ENCODE measurements at places on chromosomes 13 and 19. TPM values are rescaled to one million over a fixed set of nuclear protein-coding genes. Genes with fewer than 3 reads are reported as not detected.
A peak's percentile ranks its signal among the peaks of the same experiment; 100 is the strongest.

GRCh38 chr19:43485951-43486350 lies 18.6 kb downstream of the PHLDB3 start:
- no peak for DNase-seq

- no peak for DNase-seq
Observed at GRCh38 chr19:46460981-46461380, 10.4 kb downstream of the PNMA8A start.

DNA sequence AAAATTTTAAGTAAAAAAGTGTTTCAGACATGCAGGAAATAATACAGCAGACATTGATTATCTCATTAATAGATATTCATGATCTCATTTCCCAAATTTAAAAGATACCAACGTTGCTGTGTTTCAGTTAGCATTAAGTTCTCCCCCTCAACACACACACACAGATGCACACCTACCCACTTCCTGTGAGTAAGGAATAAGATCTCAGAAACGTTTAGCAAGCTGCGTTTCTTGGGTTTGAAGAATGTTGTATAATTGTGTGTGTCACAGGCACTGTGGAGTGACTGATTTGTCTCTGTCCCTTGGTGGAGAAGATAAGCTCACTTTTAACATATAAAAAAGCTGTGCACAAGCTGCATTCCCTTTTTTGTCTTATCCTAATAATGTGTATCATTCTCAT lies 196.8 kb downstream of the PDS5B start:
- no peak for DNase-seq

- no peak for DNase-seq
Observed at GRCh38 chr19:15241259-15241910, 9.1 kb upstream of the EPHX3 start.

GJB6 gene
- total RNA-seq, result not detected

DNA sequence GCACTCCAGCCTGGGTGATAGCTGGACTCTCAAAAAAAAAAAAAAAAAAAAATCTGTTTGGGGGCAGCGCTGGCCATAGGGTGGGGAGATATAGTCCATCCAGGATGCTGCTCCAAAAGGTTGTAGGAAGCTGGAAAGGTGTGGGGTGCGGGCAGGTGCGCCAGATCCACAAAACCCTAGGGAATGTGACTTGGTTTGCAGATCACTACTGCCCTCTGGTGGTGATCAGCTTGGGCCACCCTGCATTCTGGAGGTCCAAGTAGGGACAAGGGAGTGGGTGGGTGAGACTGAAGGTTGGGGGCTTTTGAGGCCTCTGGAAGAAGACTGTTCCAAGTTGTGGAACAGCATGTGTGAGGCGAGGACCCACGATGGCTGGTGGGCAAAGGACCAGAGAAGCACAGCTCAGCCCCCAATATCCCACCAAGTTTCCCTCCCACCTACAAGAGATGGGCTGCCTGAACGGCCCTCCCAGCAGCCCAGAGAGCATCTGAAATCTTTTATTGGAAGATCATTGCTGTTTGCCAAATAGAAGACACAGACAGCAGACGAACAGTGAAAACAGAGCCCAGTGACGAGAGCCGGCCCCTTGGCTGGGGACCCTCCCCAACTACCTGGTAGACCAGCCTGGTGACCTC lies 10.4 kb upstream of the TYK2 start:
- DNase-seq, result no peak

- peak; percentile 85 for DNase-seq
Observed at GRCh38 chr19:45322744-45323281, at the start of gene CKM. TSS of gene CKM (minus strand) at chr19:45322875. CDS start at chr19:45319713, 3,162 bp downstream.

DNA sequence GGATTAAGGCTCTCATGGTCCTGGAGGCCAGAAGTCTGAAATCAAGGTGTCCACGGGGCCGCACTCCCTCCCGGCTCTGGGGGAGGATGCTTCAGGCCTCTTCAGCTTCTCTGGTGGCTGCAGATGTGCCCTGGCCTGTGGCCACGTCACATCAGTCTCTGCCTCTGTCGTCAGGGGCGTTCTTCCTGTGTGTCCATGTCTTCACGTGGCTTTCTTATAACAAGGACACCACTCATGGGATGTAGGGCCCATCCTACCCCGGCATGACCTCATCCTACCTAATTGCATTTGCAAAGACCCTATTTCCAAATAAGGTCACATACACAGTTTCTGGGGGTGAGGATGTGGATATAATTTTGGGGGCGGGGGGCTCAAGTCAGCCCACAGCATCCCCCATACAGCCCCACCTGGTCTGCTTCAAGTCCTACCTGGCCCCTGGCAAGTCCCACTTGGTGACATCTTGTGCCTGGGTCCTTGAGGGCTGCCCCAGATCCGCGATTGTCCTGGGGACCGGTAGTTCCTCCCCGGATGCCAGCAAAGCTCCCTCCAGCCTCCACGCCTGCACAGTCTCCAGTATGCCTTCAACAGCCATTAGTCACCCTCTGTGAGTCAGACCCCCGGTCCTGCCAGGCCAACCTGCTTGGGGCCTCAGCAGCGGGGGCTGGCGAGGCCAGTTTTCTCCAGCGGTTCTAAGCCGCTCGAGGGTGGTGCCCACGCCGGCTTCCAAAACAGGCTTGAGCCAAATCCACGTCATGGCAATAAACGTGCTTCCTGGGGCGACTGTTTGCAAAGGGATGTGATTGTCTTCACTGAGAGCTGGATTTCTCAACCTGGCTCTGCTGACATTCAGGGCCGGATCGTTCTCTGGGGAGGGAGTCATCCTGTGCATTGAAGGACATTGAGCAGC lies 32.2 kb downstream of the MYO9B start:
- DNase-seq, result peak; percentile 90

CYSLTR2 gene
- 3.4 TPM for total RNA-seq

HPN gene
- 4.9 TPM for total RNA-seq

DNA sequence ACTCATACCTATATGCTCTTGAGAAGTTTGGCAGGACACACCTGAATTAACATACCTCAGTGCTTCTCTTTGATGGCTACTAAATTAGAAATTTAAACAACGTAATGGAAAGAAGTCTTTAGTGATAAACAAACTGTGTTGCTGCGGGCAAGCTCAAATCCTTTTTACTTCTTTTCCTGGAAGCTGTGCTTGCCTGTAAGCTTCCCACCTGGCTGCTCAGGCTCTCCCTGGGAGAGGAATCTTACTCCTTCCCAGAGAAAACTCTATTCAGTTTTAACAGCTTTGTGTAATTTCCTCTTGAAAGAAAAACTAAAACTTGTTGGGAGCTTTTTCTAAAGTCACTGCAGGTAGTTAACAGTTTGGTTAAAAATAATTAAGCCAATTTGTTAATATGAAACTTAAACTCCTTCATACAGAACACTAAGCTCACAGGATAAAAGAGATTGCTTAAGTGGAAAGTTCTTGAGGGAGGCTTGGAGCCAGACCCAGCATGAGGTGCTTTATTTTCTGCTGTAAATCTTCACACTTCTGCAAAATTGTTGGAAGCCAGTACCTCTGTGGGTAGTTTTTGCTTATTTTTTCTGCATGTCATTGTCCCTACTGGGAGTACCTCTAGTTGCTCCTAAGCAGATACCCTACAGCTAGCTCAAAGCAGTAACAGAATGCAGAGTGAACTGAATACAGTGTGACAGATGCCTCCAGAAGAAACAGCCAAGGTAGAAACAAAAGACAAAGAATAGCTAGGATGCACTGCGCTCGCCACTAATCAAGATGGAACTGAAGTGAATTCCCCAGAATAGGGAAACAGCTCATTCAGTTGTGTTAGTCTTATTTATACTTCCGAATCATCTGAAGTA lies 1253.0 kb downstream of the PCDH17 start:
- no peak for DNase-seq

RGL3 gene
- total RNA-seq, result 5.8 TPM

DNA sequence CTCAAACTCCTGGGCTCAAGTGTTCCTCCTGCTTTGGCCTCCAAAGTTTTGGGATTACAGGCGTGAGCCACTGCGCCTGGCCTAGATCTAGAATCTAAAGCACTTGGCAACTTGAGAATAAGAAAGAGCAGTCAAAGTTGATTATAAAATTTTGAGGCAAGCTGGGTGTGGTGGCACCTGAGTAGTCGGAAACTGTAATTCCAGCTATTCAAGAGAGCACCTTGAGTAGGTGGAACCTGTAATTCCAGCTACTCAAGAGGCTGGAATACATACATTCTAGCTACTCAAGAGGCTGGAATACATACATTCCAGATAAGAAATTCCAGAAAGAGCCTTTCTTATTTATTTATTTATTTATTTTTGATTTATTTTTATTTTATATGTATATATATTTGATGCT lies 8.3 kb upstream of the NAA16 start:
- DNase-seq, result no peak

- peak; percentile 84 for DNase-seq
Observed at GRCh38 chr13:98482476-98483444, 94.1 kb downstream of the STK24 start.

DNA sequence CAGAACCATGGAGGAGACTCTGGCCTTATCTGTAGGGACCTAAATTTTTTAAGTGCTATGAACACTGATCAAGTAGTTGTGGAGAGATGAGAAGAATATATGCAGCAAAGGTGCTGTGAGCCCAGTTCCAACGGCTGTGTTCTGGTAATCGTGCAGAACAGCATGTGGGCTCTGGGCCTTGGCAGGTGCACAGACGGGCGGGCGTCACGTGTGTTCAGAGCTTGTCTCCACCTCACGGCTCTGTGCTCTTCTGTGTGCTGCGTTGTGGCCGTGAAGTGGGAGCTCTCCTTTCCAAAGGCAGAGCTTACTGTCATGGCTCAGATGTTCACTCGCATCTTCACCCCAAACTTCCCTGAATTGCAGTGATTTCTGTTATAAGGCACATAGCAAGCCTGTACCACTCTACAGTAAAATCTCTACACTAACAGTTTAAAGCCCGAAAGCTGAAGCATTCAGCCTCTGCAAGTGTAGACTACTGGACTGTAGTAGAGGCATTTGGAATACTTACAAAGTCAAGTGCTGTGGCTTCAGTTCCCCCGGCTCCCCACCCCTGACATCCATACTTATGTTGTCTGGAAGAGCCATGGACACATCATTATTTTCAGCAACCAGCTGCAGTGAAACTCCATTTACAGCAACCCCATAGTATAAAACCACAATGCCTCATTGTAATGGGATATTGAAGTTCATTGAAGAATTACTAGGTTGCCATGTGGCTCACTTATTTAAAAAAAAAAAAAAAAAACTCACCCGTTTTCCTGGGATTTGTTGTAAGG lies 27.5 kb upstream of the TEX29 start:
- no peak for DNase-seq

DNA sequence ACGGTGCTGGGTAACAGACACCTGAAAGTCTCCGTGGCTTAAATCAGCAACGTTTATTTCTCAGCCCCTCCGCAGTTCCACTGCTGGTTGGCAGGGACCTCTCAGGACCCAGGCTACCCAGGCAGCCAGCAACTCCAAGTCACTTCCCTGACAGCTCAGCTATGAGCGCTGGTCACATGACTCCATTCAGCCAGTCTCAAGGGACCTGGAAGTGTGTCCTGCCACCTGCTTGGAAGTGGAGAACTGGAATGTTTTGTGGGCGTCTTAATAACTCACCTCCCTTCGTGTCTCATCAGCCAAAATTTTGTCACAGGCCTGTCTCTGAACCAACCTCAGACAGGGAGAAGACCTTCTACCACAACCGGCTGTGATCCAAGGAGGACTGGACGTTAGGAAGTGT lies 72.8 kb downstream of the DPF1 start:
- DNase-seq, result no peak

- no peak for DNase-seq
Observed at GRCh38 chr13:102233566-102234208, 168.2 kb downstream of the FGF14 start.

- no peak for DNase-seq
Observed at GRCh38 chr13:49343255-49343654, 95.5 kb downstream of the CDADC1 start.

GRCh38 chr19:10776900-10777650 lies 58.9 kb downstream of the TMED1 start:
- no peak for DNase-seq
